Iris pigment epithelial cell (primary cell): ENCODE measurements at places on chromosomes 5 and 9.
A peak's percentile ranks its signal among the peaks of the same experiment; 100 is the strongest.

DNA sequence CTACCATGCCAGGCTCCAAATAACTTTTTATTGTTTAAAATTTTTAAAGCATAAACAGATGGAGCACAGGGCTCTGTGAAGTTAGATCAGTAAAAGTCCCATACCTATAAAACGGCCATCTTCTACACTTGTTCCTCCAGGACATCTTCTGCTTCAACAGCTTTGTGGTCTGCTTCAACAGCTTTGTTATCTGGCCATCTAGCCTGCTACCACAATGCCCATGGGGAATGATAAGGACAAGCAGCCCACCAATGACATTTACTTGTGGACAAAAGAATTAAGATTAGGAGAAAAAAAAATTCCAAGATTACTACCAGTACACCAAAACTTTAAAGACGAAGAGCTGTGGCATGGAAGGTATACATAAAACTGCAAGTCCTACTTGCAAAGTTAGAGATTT, 2.2 kb upstream of the VPS13A start:
- DNase-seq, result no peak

GRCh38 chr9:123290764-123291163, 22.4 kb upstream of the STRBP start:
- no peak for DNase-seq

- no peak for DNase-seq
These were observed 129.2 kb downstream of the MYO10 start for GRCh38 chr5:16806711-16807546.

GRCh38 chr5:72301557-72301956, 18.5 kb downstream of the MRPS27 start:
- DNase-seq, result no peak

GRCh38 chr5:95983509-95983908, 21.9 kb upstream of the ELL2 start:
- no peak for DNase-seq

GRCh38 chr5:159682623-159683022, 233.7 kb upstream of the ADRA1B start:
- peak; percentile 11 for DNase-seq
